ENCODE measurements at places on chromosomes 2 and 18. TPM values are rescaled to one million over a fixed set of nuclear protein-coding genes. Genes with fewer than 3 reads are reported as not detected.
A peak's percentile ranks its signal among the peaks of the same experiment; 100 is the strongest.

DNA sequence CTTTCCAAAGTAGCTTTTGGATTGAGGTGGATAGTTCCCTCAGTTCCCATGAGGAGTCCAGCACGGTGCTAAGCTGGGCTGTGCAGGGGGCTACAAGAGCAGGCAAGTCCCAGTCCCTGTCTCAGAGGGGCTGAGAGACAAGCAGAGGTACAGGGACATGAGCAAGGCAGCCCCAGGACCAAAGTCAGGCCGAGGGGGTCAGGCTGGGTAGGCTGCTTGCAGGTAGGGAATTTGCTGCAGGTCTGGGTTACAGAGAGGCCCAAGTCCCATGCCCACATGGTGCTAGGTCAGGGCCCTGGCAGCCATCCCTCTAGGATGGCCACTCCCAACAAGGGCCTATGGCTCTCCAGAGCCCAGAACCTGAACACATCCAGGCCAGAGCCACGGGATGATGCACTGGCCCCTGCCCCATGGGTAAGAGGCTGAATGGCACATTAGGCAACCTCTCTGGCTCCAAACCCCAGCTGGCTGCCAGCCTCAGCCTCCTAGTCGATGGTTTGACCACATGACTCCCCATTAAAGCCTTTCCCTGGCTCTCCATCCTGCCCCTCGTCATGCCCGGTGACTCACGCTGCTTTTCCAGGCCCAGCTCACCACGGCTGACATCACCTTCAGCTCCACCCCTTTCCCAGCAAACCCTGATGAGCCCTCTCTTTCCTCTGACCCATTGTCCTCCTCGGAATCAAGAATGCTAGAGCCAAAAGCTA lies 83.7 kb downstream of the SDC1 start:
- DNase-seq = peak; percentile 25

DNA sequence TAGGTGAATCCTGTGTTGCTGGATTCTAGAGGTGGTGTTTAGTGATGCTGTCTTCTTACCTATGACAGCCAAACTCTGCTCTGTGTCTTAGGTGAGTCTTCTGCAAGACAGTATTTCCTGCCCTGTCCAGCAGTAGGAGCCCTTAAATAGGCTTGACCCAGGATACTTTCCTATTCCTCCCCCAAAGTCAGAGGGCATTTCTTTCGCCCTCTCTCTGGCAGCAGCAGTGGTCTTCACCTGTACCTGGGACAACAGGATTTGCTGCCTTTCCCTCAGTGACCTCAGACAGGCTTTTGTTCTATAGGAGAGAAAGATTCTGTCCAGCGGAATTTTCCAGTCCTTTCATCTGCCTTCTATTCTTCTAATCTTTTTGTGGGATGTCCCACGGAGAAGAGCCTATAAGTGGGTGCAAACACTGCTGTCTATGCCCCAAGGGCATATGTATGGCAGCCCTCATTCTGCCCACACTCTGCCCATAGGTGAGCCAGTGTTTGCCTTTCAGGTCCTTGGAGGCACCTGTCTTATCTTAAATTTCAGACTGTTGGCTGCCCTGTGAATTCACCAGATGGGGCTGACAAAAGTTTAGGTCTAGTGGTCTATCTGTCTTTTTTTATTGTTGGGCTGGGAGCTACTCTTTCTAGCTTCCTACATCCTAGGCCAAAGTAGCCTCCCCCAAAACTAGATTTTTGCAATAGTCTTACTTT lies 177.3 kb upstream of the SPOPL start:
- no peak for DNase-seq

DNA sequence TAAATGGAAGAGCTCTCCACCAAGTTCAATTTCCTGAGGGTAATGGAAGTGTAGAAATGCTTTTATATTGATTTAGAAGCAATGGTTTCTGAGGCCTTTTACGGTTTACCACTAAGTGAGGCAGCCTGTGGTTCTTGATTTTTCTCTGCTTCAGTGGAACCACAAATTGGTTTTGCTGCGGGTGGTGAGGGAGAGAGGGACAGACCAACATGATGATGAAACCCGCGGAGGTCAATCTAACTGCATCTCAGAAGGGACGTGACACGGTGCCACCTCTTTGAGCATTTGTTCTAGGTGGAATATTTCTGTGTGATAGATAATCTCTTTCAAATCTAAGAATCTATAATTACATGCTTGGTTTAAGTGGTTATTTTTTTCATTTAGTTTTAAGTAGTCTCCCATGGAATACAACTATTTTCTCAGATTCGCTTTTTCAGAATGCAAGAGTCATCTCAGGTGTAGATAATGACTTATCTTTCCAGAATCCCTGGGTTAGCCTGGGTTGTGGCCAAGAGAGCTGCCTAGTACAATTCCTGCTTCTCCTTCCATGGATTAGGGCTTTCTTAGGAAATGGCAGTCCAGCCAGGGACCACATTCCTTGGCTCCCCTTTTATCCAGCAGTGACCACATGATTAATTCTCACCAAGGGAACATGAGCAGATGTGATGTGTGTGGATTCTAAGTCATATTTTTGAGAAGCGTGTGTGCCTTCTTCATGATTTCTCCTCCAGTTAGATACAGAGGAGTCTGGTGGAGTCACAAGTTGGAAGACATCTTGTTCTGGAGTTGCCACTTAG lies 52.5 kb downstream of the KCNE4 start:
- DNase-seq = no peak

- no peak for DNase-seq
These were observed 15.7 kb upstream of the TTC21B start for GRCh38 chr2:165969227-165969626.

GRCh38 chr2:174775571-174775980 lies 11.3 kb upstream of the CHRNA1 start:
- DNase-seq = no peak

DNA sequence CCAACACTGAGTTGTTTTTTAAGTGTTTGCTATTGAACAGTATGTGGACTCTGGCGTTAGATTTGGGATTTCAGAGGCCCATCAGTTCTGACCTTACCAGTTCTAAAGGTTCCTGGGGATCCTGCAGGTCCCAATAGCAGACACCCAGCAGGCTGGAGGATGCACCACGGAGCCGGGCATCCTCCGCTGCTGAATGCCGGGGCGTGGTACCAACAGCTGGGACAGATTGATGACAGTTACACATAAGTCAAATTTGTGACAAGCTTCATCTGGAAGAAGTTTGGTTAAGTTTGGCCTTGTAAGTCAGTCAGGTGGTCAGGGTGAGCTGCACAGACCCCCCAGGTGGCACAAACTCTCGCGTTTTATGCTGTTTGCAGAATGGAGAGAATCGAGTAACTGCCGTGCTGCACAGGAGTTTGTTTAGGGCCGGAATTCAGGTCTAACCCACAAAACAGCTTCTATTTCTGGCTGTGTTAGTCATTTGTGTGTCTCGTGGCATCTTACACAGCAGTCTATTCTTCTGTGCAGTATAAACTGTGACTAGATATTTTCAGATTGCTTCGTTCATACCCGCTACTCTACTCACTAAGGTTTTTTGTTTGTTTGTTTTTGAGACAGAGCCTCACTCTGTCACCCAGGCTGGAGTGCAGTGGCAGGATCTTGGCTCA lies 19.2 kb downstream of the CTDP1 start:
- no peak for DNase-seq

DNA sequence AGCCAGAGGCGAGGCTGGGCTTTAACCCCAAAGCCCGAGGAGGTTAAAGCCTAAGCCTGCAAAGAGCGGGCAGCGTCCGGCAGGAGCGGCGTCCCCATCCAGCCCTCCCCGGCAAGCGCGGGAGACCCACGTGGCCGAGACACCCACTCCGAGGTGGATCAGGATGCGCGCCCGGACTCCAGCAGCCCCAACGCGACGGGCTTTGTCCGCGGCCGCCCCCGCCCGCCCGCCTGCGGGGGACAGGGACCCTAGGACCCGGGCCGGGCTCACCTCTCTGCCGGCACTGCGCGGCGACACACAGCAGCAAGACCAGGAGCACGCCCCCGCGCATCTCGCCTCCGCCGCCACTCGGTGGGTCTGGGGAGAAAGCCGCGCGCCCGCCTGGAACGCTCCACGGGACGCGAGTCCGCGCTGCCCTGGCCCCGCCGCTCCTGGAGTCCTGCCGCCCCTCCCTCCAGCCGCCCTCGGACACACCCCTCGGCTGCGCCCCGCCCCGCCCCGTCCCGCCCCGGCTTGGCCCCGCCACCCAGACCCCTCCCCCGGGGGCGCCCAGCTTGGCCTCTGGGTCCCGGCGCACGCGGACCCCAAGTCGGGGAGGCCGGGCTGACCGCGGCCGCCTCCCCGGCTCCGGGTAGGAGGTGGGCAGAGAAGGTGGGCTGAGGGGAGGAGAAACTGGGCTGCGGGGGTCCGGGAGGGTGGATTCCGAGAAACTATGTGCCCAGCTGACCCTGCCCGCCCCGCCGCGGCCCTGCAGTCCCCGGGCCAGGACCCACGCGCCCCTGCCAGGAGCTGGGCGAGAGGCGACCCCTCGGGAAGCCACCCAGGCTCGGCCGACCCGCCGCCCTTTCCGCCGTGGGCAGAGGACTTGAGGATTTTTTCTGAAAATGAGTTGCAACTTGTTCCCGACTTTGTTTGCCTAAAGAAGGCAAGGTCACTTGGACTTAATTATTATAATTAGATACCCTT lies at the start of gene LAMA1:
Gene LAMA1 (minus strand): TSS at position 408 of the 966 bp plus-strand sequence. CDS start 77 bp downstream, at position 331.
- DNase-seq = no peak

DNA sequence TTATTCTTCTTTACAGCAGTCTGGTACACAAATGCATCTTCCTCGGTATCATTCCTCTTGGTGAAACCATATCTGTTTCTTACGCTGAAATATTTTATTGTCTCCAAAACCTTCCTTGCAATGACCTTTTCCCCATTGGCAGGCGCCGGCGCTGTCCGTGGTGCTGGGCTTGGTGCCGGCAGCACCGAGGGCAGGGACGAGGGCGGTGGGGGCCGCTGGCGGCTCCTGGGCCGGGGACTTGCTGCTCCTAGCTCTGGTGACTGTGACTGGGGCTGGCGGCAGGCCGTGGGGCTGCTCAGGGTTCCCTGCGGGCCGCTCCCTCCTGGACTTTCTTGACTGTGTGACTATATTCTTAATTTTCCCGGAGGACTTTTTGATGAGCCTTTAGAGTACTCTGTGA lies 72.5 kb downstream of the GPR39 start:
- DNase-seq = no peak

GRCh38 chr2:60992985-60993392 lies 24.5 kb upstream of the PEX13 start:
- no peak for DNase-seq

DNA sequence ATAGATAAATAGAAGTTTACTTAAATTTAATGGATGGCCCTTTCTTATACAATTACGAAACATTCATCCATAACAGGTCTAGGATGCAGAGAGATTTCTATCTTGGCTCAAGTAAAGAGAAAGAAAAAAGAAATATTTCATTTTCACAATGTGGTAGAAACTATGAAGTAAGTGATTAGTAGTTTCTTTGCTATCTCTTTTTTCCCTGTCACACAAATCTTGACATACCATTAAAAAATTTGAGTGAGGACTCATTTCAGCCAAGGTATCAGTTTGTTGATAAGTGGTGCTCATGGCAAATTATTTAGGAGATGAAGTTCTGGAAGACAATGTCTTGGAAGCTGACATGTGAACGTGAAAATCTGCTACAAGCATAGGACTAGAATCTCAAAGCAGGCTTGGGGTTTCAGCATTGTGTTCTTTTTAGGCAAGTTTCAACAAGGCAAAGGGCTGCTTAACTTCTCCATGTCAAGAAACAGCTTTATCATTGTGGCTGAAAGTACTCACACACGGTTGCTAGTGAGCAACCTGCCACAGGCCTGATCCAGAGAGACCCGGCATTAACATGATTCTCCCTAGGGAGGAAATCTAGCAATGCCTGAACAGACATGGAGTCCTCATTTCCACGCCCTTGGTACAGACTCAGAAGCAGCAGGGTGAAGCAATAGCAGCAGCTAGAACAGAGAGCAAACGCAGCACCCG lies 414.6 kb downstream of the DLGAP1 start:
- DNase-seq = no peak

- no peak for DNase-seq
These were observed 178.0 kb downstream of the UBE2E3 start for GRCh38 chr2:181158427-181158826.

The NCK2 gene
- total RNA-seq = 25.2 TPM

The SNRPD1 gene
- 5.0 TPM for total RNA-seq

The HAUS1 gene
- total RNA-seq = 37.3 TPM

The RETREG2 gene
- 54.0 TPM for total RNA-seq
